Stimulated activated CD4-positive, alpha-beta T cell treated with anti-CD3 and anti-CD28 coated beads, Interleukin-15, amount 100 ng/mL, for 1 hour (primary cell): ENCODE measurements at places on chromosomes 2 and 18.

GRCh38 chr2:127014630-127015029, 92.3 kb downstream of the BIN1 start:
- no peak for DNase-seq

DNA sequence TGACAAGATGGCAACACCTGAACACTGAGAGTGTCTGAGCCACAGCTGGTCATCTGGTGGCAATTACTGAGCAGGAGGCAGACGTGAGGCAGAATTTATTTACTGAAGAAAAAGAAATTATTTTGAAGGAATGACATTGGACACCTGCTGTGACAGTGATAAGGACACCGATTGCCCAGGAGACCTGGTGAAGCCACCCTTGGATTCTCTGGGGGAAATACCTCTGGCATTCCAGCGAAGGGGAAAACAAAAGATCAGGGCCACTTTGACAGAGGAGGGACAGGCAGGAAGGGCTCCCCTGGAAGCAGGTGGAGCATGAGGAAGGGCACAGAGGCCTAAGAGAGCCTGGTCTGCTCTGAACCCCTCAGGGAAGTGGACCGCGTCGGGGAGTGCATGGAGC, 85.4 kb upstream of the ALPP start:
- DNase-seq = no peak

DNA sequence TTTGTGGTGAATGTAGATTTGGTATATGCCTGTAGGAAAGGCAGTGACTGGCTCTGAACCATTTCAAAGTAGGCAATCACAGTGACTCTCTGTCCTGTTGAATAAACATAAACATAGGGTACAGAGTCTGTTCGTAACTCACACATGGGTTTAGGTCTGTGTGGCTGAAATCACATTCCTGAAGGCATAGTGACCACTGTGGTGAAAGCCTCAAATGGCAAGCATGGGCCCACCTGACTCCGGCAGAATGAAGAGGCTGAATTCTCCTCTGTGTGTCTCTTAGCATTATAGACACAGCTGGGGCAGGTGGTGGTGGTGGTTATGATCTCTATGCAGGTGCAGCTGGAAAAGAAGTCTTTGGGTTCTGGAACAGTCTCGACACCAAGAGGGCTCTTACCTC, 61.2 kb downstream of the ITGA6 start:
- no peak for DNase-seq

DNA sequence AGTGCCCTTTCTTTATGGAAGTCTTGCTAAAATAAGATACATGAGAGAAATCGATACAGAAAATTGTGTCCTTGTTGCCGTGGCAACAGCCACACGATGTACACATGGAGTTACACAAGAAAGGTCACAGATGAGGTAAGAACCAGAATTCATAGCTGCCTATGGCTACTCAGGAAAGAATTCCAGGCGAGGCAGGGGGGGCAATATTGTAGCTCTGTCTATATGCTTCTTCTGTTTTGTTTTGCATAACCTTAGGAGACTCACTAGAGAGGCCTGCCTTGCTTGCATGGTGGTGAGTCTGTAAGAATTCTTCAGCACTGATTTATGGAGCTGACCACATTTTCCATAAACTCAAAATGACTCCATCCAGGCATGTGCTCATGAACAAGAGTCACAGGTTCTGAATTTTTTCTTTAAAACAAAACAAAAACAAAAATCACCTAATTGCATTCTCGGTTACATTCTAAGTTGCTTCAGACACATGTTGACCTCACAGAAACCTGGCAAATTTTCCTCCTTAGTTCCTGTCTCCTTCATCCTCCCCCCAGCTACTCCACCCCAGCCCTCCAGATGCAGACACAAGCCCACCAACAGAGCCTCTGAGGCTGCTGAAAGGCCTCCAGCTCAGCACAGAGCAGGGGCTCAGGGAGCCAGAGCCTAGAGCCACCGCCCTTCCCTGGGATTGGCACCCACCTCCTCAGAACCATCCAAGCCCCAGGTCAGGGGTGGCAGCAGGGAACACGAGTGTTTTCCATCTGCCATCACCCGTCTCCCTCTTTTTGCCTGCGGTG, 183.5 kb downstream of the ANTXR1 start:
- DNase-seq = no peak

DNA sequence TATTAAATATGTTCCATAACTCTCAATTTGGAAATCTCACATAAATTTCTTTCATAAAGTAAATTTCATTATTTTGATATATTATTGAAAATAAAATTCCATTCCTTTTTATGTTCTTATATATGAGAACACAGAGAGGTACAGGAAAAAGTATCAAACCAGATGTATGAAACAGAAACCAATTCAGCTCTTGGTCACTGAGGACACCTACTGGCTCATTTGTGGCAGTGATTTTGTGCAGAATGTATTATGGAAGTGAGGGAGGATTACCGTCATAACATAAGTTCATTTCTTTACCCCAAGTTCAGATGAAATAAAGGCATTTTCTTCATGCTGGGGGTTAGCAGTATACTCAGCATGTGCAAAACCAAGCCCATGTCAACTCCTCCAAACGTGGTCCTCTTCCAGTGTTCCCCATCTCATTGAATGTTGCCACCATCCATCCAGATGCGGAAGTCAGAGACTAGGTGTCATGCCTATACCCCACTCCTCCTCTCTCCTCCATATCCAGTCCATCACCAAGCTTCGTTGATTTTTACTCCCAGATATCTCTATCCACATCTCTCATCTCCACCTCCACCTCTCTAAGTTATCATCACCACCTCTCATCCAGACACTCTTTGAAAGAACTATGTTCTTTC, 41.7 kb upstream of the MALL start:
- no peak for DNase-seq

- no peak for DNase-seq
Observed at GRCh38 chr18:44130376-44130942, 550.2 kb upstream of the SETBP1 start.

DNA sequence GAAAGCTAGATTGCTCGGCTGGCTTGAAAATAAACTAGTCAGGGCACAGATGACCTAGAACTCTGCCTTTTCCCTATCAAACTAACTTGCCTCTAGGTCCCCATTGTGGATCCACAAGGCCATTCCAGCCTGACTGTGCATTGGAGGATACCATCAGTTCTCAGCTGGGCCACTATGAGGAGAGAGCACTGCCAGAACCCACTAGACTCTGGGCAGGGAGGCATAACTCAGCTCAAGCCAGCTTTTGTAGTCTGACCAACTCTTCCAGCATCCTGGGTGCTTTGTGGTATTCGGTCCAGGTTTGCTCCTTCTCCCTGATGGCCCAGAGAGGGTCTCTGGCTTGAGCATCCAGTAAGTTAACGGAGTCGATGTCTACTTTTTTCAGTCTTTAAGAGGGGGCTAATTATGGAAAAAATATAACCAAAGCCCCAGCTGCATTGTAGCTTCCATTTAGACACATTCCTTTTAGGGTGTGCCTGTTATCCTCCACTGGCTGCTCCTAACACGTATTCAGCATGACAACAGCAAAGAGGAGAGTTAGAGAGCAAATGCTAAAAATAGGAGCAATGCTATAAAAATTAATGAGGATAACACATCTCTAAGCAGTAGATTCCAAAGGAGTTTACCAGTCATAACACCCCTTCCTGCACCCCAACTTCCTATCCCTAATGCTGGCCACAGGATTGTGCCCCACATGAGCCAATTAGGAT, 15.2 kb downstream of the GKN2 start:
- DNase-seq = no peak

DNA sequence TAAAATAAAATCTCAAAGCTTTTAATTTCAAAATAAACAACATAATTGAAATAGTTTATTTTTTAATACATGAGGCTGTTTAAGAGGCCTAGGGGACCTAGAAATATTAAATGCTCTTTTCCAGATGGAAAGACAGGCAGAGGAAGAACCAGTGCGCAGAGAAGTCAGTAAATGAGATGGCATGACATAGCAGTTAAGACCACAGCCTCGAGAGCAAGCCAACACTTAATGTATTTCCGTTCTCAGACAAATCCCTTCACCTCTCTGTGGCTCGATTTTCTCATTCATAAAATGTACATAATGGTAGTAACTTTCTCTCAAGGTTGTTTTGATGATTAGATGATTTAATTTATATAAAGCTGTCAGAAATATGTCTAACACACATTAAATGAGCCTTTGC, 405.1 kb upstream of the CWC22 start:
- DNase-seq = no peak

GRCh38 chr2:186919296-186919695, 70.3 kb upstream of the ZSWIM2 start:
- no peak for DNase-seq

DNA sequence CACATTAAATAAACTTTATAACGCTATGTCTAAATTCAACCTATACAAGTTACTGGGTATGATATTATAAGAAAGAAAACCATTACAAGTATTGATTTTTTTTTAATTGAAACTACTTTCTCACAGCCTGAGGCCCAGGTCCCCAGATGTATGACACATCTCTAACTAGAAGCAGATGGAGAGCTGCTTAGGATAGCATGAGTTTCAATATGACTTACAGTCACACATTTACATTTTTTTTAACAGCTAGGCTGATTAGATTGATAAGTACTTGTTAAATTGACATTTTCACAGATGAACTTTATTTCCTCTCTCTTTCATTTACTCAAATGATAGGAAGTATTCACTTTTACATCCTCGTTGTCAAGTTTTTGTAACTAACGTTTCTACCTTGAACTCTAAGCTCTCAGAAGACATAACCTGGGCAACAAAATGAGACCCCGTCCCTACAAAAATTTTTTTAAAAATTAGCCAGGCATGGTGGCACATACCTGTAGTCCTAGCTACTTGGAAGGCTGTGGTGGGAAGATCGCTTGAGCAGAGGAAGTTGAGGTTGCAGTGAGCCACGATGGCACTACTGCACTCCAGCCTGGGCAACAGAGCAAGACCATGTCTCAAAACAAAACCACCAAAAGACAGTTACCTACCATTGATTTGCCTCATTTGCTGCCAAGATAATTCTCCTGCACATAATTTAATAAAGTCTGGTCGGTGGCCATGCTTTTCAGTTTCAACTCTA, 52.4 kb downstream of the STK39 start:
- DNase-seq = no peak

- DNase-seq = no peak
Observed at GRCh38 chr2:170365686-170366085, 187.7 kb downstream of the MYO3B start.

DNA sequence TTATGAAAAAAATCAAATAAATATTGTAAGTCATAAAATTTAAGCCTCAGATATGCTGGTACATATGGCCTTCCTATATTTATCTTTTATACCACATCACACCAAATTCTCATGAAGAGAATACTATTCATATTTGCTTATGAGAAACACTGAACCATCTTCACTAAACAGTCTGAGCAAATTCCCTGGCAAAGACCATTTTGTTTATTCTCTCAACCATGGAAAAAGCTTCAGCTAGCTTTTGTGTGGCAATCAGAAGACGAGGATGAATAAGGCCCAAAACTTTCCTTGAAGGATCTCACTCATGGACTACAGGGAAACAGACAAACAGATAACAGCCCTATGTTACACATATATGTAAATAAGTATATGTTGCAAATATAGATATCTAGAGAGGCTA, 252.1 kb downstream of the TMX3 start:
- no peak for DNase-seq

- DNase-seq = no peak
Observed at GRCh38 chr18:49371786-49372185, 88.7 kb downstream of the DYM start.

DNA sequence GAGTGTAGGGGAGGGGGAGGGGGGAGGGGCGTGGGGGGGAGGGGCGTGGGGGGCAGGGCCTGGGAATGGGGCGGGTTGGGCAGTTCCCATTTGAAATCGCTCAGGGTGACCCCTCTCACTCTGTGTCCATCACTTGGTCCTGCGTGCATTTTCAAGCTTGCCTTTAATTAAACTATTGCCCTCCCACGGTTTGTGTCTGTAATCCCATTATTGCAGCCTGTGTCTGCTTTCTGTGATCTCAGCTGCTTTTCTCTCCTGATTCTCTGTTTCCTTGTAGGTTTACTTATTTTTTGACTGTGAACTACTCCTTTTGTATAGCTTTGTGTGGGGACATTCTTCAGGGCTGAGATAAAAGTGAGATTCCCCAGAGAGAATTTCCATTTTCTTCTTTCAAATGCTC, 1.3 kb downstream of the DCDC2C start:
- DNase-seq = no peak

DNA sequence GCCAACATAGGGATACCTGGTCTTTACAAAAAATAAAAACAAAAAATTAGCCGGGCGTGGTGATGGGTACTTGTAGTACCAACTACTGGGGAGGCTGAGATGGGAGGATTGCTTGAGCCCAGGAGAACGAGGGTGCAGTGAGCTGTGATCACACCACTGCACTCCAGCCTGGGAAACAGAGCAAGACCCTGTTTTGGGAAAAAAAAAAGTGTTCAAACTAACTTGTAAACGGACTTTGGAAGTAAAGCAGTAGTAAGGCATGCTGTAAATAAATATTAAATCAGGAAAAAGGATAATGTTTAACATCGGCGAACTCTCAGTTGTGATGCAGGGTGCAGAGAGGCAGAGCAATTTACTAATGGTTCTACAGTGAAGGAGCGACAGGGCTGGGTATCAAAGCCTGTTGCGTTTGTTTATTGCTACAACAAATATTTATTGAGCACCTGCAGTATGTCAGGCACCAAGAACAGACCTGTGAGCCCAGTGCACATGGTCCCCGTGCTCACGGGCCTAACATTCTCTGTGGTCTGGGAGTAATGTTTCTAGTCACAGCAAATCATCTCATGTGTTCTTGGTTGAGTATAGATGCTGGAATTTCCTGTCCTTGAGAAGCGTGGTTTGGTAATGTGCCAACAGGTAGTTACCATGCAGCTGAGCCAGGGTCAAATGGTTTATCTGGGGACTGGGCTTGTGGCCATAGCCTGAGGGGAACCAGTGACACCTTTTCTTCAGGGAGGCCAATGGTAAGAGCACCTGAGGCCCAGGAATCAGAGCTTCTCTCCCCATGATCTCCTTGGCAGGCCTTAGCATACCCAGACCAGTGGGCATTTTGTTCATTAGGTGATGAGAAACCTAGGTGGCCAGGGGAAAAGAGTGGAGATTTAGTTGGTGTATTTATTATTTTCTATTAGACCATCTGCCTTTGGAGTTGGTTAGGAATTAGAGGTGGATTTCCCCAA, 27.9 kb upstream of the GREB1 start:
- DNase-seq = no peak

DNA sequence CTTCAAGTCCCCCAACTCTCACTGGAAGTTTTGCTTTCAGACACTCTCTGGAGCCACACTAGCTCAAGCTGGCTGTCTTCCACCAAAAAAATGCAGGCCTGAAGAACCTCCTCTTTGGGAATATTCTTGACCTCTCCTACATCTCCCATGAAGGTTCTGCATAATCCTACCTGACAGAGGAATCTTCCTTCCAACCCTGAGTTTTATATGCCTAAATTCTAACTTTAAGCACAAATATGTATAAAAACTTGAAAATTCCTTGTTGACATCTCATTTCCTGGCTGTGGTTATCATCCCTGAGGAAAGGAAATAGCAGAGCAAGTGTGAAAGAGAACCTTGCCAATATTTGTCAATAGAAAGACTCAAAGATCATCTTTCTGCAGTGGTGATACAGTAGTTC, 249.0 kb downstream of the LPIN1 start:
- no peak for DNase-seq

GRCh38 chr2:234330902-234331301, 166.0 kb downstream of the ARL4C start:
- no peak for DNase-seq

GRCh38 chr2:25561136-25561850, 112.1 kb downstream of the DTNB start:
- no peak for DNase-seq

- DNase-seq = no peak
Observed at GRCh38 chr2:136874258-136874657, 108.9 kb downstream of the THSD7B start.
